ENCODE measurements at places on chromosomes 5 and 9.

GRCh38 chr5:39947657-39948056 is 522.9 kb upstream of the DAB2 start:
- peak; percentile 29 for DNase-seq

GRCh38 chr9:81083854-81084512 is 605.4 kb downstream of the TLE1 start:
- peak; percentile 10 for DNase-seq

GRCh38 chr5:9351546-9351945 is 194.3 kb downstream of the SEMA5A start:
- no peak for DNase-seq

- no peak for DNase-seq
These were observed 305.2 kb upstream of the DAB2 start for GRCh38 chr5:39730006-39730405.

- no peak for DNase-seq
These were observed 2.3 kb upstream of the IRX2 start for GRCh38 chr5:2753452-2754420.

Data from EH (cell line).